IMR-90 (cell line): ENCODE measurements at places on chromosomes 12 and 14. TPM values are rescaled to one million over a fixed set of nuclear protein-coding genes. Genes with fewer than 3 reads are reported as not detected.

DNA sequence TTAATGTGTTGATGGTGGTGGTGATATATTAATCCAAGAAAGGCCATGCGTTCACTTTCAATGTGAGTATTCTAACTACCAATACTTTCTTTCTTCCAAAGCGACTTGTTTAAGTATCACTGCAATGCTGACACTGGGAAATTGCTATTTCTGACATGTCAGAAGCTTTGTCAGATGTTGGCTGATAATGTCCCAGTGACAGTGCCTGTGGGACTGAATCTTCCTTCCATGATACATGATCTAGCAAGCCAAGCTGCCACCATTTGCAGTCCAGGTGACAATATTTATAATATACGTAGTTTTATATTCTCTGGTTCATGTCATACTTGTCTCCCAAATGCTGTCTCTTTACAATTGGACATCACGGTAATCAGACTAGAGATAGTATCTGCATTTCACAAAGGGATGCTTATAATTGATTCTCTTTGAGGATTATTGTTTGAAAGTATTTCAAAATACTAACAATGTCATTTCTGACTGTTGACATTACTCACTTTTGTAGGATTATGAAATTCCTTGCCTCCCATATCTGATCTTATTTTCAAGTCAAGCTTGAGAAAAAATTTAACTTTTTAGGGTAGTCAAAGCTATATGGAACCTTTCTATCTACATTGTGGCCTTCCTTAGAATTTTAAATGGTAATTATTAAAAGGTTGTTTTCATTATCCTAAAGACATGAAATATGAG is 57.3 kb downstream of the KNTC1 start:
- H3K27ac ChIP-seq = no peak overlapping the region
- peaks cover 14% of the 10 kb centered on the region; the same call in 1 of the 2 replicates for H3K36me3 ChIP-seq
- H3K4me3 ChIP-seq = no peak overlapping the region
- DNase-seq = peak; percentile 4
- no peaks in the 10 kb centered on the region for H3K4me1 ChIP-seq

- no peak overlapping the region for H3K4me3 ChIP-seq
- peaks cover 3% of the 10 kb centered on the region; the same call in 1 of the 2 replicates for H3K36me3 ChIP-seq
- no peak for DNase-seq
These were observed 51.1 kb downstream of the SYNE3 start for GRCh38 chr14:95465358-95465757.

- H3K4me3 ChIP-seq = no peak overlapping the region
- no peak for DNase-seq
- H3K27me3 ChIP-seq = no peaks in the 10 kb centered on the region
- H3K4me1 ChIP-seq = no peaks in the 10 kb centered on the region
These were observed 468.4 kb upstream of the FOXG1 start for GRCh38 chr14:28298156-28298555.

GRCh38 chr12:132256646-132257045 is 72.7 kb downstream of the GALNT9 start:
- H3K36me3 ChIP-seq = no peaks in the 10 kb centered on the region
- H3K4me3 ChIP-seq = no peak overlapping the region
- no peaks in the 10 kb centered on the region; the same call in 1 of the 2 replicates for H3K27me3 ChIP-seq
- H3K27ac ChIP-seq = no peak overlapping the region

DNA sequence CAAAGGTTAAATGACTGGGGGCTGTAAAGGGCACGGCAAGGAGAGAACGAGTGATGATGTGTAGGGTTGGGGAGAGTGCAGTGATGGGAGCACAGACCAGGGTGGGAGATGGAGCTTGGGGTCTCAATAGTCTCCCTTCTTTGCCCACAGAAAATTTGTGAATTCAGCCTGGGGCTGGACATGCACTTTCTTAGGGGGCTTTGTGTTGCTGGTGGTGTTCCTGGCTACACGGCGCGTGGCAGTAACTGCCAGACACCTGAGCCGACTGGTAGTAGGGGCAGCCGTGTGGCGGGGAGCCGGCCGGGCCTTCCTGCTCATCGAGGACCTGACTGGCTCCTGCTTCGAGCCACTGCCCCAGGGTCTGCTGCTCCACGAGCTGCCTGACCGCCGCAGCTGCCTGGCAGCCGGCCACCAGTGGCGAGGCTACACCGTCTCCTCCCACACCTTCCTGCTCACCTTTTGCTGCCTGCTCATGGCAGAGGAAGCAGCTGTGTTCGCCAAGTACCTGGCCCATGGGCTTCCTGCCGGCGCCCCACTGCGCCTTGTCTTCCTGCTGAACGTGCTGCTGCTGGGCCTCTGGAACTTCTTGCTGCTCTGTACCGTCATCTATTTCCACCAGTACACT is 1.7 kb downstream of the FITM1 start:
- no peaks in the 10 kb centered on the region for H3K27me3 ChIP-seq
- H3K4me1 ChIP-seq = peaks cover 8% of the 10 kb centered on the region; the same call in 1 of the 2 replicates
- H3K4me3 ChIP-seq = no peak overlapping the region
- H3K27ac ChIP-seq = no peak overlapping the region

DNA sequence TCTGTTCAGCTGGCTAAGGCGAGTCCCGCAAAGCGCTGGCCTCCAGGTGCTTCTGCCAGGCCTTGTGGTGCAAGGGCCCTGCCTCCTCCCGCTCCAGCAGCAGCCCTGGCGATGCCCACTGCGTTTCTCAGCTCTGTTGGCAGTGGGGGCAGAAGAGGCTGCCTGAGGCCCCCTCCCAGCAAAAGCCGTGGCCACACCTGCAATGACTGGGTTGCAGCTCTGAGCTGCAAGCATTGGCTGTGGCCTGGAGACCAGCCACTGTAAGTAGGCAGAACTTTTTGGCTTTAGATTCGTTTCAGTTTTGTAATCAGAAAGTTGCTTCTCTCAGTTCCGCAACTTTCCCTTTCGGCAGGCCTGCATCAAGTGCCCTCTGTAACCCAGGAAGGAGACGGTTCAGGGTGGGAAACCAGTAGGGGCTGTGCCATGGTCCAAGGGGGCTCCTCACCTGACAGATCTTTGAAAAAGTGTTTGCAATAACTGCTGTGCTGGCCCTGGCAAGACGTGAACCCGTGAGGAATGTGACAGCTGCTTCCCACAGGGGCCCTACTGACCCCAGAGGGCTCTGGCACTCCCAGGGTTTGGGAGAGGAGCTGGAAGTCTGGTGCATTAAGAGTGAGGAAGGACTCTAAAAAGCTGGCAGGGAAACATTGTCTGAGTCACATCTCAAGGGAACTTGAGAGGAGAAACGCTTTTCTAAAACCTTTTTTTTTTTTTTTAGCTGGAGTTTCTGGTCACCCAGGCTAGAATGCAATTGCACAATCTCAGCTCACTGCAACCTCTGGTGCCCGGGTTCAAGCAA is 54.5 kb upstream of the MAX start:
- H3K4me3 ChIP-seq = no peak overlapping the region
- no peaks in the 10 kb centered on the region; the same call in 1 of the 2 replicates for H3K27me3 ChIP-seq
- H3K4me1 ChIP-seq = peaks cover 6% of the 10 kb centered on the region
- H3K27ac ChIP-seq = peak overlapping the region; percentile 30; the same call in 1 of the 2 replicates
- H3K36me3 ChIP-seq = no peaks in the 10 kb centered on the region

DNA sequence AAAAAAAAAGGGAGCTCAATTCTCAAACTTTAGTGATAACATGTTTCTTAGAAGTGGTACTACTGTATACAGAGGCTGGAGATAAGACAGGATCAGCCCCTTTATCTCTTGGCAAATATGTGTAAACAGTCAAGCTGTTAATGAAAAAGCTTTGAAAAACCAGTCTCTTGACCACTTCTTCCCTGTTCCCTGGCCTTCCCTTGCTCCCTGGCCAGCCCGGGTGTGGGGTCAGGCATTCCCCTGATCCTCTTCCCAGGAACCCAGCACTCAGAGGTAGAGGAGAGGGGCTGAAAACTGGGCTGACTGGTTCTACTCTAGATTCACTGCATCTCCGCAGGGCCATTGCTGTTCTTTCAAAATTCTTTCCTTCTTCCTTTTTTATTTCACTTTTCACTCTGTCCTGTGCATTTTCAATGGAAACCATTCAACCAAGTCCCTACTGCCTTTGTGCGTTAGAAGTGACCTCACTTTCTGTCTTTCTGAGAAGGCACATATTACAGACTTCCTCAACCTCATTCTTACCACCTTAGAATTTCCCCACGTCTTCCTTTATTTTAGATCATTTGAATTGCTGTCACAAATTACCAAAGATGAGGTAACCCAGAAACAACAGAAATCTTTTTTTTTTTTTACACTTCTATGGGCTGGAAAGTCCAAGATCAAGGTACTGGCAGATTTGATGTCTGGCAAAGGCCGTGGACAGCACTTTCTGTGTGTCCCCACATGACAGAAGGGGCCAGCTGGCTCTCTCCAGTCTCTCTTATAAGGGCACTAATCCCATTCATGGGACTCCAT is 5.7 kb downstream of the GNG2 start:
- no peaks in the 10 kb centered on the region for H3K36me3 ChIP-seq
- no peak overlapping the region for H3K27ac ChIP-seq
- H3K4me1 ChIP-seq = peaks cover 8% of the 10 kb centered on the region
- H3K27me3 ChIP-seq = no peaks in the 10 kb centered on the region

GRCh38 chr12:22271023-22271422 is 63.5 kb downstream of the ST8SIA1 start:
- H3K36me3 ChIP-seq = no peaks in the 10 kb centered on the region
- peak; percentile 87 for DNase-seq
- H3K27ac ChIP-seq = no peak overlapping the region
- peaks cover 7% of the 10 kb centered on the region for H3K4me1 ChIP-seq

DNA sequence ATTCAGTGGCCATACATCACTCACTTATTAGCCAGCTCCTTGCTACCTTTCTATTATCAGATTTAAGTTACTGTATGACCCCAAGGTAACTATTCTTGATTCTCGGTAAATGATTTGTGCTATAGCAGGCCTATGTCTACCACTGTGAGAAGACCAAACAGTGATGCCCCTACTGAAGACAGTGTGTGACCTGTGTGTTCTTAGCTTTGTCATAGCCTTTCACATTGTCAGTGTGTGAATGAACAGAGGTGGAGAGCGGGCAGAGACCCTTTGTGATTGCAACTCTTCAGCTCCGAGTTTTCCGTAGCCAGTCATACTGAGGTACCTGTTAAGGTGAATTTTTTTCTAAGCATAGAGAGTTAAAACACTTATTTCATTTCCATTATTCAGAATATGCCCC is 294.0 kb downstream of the LRFN5 start:
- no peaks in the 10 kb centered on the region for H3K36me3 ChIP-seq
- H3K4me1 ChIP-seq = no peaks in the 10 kb centered on the region
- H3K4me3 ChIP-seq = no peak overlapping the region
- H3K27ac ChIP-seq = no peak overlapping the region
- H3K27me3 ChIP-seq = no peaks in the 10 kb centered on the region

- H3K27me3 ChIP-seq = peaks cover 87% of the 10 kb centered on the region
- DNase-seq = no peak
- no peaks in the 10 kb centered on the region for H3K36me3 ChIP-seq
- no peaks in the 10 kb centered on the region; the same call in 1 of the 2 replicates for H3K4me1 ChIP-seq
These were observed at the start of gene RFX4 for GRCh38 chr12:106582641-106583230. TSS of gene RFX4 (plus strand) at chr12:106583004. CDS start at chr12:106583321, 317 bp downstream.

DNA sequence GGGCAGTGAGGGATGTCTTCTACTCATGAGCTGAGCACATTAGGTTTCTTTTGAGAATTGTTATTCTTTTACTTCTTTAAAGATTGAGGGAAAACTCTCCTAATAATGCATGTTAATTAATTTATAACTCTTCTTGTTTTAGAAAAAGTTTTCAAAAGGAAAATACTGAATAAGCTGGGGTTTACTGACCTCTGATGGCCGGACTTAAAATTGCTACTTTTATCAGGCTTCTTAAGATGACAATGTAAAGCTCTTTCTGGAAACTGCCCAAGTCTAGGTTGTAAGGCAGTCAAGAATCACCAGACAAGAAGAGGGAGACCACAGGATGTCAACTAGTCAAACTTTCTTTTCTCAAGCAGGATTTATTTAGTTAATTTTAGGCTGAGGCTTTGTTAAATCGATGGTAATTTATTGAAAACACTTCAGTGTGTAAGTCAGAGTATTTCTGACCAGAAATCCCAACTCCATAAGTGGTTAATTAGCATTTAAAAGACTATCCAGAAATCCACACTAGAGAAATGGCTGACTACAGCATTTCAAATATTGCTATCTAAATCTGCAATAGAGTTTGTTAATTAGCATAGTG is 82.1 kb downstream of the AVPR1A start:
- no peak overlapping the region for H3K27ac ChIP-seq
- DNase-seq = peak; percentile 75

DNA sequence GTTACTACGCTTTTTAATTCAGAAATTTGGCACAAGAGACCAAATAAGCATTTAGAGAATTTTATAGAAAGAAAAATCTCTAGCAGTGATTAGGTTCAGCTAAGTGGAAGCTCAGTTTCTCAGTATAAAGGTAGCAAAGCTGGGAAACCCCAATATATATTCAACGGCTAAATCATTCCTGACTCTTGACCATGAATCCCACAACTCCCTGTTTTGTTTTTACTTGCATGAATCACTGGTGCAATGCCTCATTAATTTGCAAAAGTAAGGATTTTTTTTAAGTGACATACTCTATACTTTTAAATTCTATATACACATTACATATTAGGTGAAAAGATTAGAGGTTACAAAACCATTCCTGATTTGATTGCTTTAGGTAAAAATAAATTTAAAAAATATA is 74.3 kb upstream of the PLEKHG7 start:
- DNase-seq = peak; percentile 87
- H3K27ac ChIP-seq = no peak overlapping the region
- H3K4me1 ChIP-seq = peaks cover 12% of the 10 kb centered on the region; the same call in 1 of the 2 replicates
- H3K27me3 ChIP-seq = no peaks in the 10 kb centered on the region

Gene BATF
- total RNA-seq = not detected in 2 replicates

Gene C12orf42
- total RNA-seq = not detected in 2 replicates

Gene STON2
- not detected in 2 replicates for total RNA-seq
